ENCODE measurements at places on chromosomes 6 and 20.

DNA sequence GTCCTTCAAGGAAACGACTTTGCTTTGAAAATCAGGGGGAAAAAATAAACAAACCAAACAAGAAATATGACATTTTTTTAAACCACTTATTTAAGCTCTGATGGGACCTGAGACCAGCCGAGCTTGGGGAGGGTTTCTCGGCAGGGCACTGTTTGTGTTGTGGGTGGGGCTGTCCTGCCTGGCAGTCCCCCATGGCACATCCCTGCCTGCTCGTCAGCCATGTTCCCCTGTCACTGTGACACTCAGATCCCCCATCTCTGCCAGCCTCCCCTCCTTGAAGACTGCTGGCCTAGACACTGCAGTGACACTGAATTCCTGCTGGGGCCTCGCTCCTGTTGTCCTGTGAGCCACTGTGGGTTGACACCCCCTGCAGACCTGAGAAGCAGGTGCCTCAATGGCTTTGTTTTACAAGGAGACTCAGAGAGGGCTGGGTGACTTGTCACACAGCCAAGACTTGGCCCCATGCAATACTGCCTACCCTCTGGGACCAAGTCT, 95.1 kb upstream of the PTPN1 start:
- no peak for DNase-seq

GRCh38 chr20:43988451-43988850, 73.8 kb downstream of the TOX2 start:
- DNase-seq = no peak

DNA sequence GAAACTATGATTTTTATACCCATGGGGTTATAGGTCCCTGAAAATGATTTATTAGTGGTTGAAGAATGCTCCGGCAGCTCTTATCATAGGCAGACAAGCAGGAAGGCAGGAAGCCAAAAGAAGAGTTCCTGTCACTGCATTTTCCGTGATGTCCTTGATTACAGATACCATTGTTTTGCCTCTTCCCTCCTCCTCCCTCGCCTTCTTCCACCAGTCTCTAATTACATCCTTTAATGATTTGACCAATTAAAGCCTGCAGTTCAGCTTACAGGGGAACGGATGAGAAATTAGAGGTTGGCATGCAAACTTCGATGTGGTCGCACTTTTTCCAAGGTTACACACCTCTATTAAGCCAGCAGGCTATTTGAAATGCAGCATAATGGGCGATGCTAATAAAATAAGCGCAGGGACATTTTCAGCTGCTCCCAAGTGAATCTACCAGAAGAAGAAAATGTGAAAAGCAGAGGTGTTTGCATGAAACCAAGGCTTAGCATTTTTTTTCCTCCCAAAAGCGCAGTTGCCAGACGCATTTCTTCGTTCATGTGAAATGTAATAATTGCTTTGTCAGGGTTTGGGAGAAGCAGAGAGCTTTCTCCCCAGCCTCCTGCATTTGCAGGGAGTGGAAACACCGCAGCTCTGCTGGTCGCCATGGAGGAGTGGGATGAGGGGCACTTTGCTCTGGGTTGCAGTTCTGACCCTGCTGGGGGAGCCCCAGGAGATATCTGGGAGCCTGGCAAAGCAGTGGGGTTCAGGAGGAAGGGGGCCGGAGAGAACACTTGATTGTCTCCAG, 6.0 kb downstream of the NOX3 start:
- no peak for DNase-seq

DNA sequence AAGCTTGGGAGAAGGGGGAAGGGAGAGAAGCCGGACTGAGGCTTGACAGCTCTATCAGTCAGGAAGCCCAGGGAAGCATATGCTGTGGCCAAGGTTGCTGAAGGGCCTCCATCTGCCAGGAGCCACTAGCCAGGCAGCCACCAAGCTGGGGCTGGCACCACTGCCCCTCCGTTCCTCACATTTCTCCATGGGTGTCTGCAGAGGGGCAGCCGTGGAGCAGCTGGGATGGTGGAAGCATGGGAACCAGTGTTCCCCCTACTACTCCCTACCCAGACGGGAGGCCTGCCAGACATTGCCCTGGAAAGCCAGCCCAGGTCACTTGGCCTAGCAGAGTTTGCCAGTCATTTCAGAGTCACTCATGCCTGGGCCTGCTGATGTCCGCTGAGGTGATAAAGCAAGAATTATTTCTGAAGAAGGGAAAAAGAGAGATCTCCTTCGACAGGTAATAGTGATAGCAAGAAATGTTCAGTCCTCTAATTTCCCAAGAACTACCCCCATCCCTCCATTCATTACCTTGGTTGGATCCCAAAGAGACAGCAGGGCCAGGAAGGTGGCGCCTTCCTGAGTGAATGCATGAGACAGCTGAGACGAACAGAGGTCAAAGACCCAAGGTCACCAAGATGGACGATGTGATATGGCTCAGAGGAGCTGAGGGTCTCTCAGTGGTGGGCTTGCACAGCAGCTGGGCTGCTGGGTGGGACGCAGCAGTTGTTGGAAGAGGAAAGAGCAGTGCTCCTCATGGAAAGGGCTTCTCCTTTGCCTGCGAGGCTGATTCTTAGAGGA, 21.9 kb downstream of the SNPH start:
- DNase-seq = no peak

DNA sequence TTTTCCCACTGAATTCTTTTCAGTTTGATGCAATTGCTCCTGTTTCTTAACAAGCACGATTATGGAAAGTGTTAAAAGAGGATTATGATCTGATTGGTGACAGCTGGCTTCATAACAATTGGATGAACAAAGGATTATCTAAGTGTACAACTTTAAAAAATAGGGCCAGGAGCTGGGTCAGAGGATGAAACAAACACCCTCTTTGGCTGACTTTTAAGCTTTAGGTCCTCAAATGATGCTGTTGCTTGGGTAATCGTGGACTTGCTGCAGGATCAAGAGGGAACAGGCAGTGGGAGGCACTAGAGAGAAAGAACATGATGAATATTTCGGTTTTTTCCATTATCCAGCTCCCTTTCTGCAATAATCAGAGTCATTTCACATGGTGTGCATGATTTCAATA, 35.5 kb upstream of the TMX4 start:
- no peak for DNase-seq

- DNase-seq = no peak
Observed at GRCh38 chr6:106688177-106688951, 59.0 kb downstream of the QRSL1 start.

DNA sequence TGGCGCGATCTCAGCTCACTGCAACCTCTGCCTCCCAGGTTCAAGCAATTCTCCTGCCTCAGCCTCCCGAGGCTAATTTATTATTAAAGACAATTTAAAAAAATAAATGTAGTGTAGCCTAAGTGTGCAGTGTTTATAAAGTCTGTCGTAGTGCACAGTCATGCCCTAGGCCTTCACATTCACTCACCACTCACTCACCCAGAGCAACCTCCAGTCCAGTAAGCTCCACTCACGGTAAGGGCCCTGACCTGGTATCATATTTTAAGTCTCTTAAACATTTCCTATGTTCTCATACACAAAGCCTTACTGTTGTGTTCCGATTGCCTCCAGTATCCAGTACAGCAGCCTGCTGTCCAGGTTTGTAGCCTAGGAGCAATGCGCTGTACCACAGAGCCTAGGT, 168.2 kb upstream of the FOXQ1 start:
- DNase-seq = no peak

GRCh38 chr20:62219992-62220665, at the start of gene HRH3:
Gene HRH3, minus strand, starts transcription at chr20:62220278. Its CDS starts 308 bp downstream, at chr20:62219970.
- DNase-seq = no peak

DNA sequence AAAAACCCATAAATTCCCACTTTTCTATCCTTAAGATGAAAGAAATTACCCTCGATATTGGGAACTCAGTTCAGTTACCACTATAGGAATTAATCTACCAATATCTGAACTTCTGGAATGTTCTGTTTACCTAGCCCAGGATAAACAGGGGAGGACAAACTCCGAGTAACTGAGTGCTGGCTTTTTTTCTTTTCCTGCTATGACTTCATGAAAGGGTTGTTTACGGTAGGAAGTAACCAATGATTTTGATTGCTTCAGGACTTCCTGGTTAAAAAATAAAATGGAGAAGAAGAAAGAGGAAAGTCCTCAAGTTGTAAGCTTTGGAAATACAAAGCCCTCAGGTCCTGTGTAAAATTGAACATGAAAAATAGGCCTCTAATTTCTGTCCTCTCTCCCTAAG, 167.7 kb downstream of the ZNF217 start:
- no peak for DNase-seq

DNA sequence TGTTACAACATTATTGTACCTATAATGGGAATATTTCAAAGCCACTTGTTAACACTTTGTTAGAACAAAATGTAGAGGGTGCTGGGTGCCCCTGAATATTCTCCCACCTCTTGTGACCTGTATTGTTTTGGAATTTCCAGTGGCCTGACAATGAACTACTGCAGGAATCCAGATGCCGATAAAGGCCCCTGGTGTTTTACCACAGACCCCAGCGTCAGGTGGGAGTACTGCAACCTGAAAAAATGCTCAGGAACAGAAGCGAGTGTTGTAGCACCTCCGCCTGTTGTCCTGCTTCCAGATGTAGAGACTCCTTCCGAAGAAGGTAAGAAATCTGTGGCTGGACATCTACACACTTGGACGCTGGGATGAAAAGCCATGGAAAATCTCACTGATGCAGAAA, 28.9 kb downstream of the PLG start:
- no peak for DNase-seq

GRCh38 chr6:37566111-37566949, 66.6 kb upstream of the CCDC167 start:
- no peak for DNase-seq

DNA sequence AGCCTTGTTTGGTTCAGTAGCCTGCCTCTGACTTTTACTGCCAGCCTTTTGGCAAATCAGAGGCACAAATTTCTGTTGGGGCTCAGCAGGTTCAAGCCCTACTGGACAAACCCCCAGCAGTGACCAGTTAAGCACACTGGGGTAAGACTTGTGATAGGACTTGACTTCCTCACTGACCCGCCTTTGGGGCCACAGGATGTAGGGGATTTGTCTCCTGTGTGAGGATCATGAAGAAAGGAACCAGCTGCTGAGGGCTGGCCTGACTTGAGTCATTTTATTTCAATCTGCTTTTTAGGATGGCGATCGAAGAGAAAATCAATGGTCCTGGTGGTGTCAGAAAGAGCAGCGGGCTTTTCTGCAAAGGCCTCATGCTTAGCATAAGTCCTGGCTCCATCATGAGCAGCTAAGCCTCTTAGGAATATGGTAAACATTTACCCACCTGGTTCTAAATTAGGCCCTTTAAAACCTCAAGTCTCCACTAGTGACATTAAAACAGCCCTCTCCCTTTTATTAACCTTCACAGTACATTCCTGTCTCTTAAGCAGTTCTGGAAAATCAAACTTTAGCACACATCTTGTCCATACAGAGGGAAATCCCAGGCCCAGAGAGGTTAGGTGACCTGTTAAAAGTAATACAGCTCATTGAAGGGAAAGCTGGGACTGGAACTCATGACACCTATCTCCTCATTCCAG, 16.6 kb downstream of the CHMP4B start:
- DNase-seq = no peak

DNA sequence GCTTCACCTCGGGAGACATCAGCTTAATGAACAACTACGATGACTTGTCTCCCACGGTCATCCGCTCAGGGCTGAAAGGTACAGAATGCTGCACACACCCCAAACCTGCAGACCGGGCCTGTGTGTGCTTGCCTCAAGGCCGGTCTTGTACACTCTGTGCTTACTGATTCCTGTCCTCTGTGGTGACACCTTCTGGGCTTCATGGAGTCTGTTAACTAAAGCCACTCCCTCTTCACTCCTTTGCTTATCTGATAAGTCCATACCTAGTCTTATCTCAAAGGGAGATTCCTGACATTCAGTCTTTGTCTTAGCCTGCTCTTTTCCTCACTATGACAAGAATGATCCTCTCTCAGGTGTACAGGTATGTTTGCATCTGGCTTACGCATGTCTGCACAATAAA, 107.7 kb upstream of the TMEM181 start:
- DNase-seq = no peak

- no peak for DNase-seq
Observed at GRCh38 chr6:40293460-40294185, 293.5 kb downstream of the LRFN2 start.

- no peak for DNase-seq
Observed at GRCh38 chr6:25942561-25943147, 12.2 kb upstream of the SLC17A2 start.

- DNase-seq = no peak
Observed at GRCh38 chr6:168706471-168707177, 265.6 kb downstream of the SMOC2 start.

GRCh38 chr20:61767761-61768494, 297.8 kb downstream of the TAF4 start:
- no peak for DNase-seq

DNA sequence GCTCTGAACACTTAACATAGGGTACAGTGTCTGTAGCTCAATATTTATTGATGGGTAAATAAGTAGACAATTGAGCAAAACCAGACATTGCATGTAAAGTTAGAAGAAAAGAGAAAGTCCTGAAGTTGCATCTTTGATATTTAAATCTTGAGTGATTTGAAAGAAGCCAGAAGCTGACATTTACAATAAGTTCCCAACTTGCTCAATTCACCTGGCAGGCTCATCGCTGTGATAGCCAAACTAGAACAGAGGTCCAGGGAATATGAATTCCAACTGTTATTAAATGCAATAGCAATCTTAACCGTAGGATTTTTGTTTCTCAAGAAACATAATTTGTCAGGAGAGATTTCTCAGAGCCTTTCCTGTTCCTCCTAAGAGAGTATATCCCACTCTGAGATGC, 65.9 kb upstream of the EDN1 start:
- DNase-seq = no peak

DNA sequence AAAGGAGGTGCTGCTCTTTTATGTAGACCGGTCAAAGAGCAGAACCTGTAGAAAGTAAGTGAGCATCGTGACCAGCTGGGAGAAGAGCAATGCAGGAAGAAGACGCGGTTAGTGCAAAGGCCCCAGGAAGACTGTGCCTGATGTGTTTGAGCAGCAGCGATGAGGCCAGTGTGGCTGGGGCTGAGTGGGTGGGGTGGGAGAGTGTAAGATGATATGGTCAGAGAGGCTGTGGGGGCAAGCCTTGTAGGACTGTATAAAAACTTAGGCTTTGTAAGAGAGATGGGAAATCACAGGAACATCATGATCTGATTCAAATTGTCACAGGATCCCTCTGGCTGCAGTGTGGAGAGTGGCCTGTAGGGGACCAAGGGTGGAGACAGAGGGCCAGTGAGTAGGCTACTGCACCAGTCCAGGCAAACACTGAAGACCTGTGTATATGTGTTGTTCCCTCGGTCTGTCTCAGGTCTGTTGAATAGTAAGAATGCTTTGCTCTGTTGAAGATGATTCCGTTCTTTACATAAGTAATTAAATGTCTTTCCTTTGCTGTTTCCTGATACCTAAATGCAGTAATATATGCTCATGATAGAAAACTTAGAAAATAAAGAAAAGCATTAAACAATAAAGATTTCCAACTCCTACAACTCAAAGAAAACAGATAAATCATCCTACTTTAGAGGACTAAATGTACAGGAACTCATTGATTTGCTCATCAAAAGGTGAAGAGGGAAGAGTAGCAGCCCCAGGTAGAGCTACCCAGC, 23.6 kb upstream of the WFDC2 start:
- no peak for DNase-seq

- no peak for DNase-seq
Observed at GRCh38 chr6:10542213-10542612, 21.1 kb downstream of the GCNT2 start.

GRCh38 chr6:87932361-87932760, 115.3 kb upstream of the SPACA1 start:
- DNase-seq = no peak
